ENCODE measurements at places on chromosomes 5 and 9.

- DNase-seq = no peak
These were observed 616.7 kb upstream of the DAB2 start for GRCh38 chr5:40041452-40041851.

- DNase-seq = no peak
These were observed 901 bp upstream of the SLC12A7 start for GRCh38 chr5:1112596-1113331.

DNA sequence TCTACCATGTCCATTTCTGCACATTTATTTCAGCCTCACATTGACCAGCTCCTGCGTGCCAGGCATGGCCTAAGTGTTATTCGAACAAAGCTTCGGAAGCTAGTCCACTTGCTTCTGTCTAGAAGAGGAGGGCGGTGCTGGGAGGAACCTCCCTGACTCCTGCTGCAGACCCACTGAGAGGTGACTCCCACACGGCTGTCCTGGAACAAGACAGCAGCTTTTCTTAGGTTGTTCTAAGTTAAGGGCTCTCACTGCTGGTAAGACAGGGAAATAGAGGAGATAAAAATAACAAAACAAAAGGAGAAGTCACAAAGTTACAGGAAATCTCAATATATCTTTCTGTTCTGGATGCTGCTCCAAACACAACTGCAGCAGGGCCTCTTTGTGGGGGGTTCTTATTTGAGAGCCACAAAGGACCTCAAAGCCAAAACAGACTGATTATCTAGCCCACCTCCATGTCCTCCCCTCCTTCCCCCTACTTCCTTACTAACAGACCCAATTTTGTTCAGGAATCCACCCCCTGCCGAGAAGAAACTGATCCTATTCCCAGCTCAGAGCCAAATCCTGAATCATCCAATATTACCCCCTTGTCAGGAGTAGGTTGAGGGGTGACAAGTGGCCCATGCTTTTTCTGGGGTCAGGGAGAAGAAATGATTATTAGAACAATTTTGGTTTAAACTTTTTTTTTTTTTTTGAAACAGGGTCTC, 28.4 kb upstream of the KCNIP1 start:
- no peak for DNase-seq

DNA sequence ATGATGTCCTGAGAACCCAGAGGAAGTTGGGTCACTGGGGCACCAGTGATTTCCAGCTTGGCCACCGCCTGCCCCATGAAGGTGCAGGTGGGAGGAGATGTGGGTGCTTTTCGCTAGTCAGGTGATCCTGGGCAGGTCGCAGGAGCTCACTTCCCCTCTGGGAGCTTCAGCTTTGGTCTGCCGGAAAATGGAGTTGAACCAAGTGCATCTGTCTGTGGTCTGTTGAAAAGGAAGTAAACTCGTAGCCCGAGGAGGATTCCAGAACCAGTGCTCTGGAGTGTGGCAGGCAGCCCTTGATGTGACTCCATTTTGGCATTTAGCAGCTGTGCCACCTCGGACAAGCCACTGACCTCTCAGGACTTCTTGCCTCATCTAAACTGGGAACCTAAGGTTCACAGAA, 81.8 kb upstream of the HRH2 start:
- no peak for DNase-seq

GRCh38 chr5:147857302-147858129, 21.0 kb upstream of the SCGB3A2 start:
- no peak for DNase-seq

DNA sequence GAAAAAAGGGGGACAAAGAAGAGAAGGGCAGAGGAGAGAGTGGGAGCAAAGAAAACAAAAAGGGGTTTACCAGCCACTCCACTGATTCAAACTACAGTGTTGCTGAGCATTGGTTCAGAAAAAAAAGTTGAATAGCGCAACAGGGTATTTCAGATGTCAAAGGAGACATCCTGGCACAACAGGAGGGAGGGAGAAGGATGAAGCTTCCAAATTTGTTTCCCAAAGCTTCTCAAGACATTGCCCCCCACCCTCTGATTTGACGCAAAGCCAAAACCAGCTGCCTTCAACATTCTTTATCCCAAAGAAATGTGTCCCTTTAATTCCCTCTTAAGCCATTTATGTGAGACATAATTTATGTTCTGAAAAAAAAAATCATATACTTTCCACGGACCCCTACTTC, 105.5 kb upstream of the TNC start:
- no peak for DNase-seq

GRCh38 chr5:178455480-178455835, 134.7 kb downstream of the COL23A1 start:
- no peak for DNase-seq
